ENCODE measurements at places on chromosomes 2 and 18.

- DNase-seq: no peak
These were observed 570.4 kb downstream of the CCDC85A start for GRCh38 chr2:56754066-56754615.

GRCh38 chr2:37523814-37524362, 147.6 kb downstream of the CDC42EP3 start:
- no peak for DNase-seq

DNA sequence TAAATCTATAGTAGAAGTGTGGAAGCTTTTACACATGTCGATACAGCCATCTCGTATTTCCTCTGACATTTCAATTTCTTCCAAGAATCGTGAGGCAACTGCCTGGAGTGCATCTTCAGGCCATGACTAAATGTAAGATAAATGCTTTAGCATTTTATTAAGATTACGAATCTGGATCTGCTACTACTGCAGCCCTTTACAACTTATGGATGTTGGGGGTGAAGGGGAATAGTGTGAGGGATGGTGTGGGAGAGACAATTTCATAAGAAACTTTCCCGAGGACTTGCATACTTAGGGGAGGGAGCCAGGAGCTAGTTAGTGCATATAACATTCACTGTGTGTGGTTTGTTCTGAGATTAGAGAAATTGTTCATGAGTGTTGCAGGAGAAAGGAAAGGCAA, 204.8 kb downstream of the SLC39A10 start:
- no peak for DNase-seq

- DNase-seq: no peak
These were observed 3.4 kb upstream of the BCL11A start for GRCh38 chr2:60556576-60557485.

DNA sequence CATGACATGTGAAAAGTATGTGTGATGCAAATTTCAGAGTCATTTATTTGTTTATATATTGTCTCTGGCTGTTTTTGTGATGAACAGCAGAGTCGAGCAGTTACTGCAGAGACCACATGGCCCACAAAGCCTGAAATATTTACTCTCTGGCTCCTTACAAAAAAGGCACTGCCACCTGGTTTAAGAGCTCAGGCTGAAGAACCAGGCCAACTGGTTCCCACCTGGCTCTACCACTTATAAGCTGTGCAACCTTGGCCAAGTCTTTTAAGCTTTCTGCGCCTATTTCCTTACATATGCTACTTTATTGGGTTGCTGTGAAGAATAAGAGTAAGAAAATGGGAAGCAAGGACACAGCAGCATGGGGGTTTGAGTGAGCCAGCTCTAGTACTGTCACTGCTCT, 207.6 kb downstream of the L3MBTL4 start:
- no peak for DNase-seq

DNA sequence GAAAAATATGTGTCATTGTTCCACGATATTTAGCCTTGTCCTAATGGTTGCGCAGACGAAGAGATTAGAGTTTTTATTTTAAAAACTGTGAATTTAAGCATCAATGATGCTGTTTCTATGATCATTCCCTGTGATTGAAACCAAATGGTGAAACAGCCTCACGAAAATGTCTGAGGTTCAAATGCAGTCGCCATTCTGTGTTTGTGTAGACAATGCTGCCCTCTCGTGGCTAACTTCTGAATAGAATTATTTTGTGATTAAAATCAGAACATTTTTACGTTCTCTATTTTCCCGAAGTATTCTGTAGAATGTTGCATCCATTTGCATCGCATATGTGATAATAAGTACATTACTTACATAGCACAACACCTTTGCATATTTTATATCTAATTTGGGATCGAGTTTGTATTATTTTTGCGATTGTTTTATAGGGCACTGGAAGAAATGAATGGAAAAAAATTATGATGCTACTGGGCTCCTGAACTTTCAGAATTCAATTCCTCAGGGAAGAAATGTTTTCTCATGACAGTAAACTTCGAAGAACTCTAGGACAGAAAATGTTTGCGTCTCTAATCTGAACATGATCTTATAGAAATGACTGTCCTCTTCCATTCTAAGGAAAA, 54.8 kb upstream of the CREB1 start:
- peak; percentile 42 for DNase-seq

- DNase-seq: no peak
These were observed 1019.5 kb upstream of the LRRTM1 start for GRCh38 chr2:81324046-81324445.

DNA sequence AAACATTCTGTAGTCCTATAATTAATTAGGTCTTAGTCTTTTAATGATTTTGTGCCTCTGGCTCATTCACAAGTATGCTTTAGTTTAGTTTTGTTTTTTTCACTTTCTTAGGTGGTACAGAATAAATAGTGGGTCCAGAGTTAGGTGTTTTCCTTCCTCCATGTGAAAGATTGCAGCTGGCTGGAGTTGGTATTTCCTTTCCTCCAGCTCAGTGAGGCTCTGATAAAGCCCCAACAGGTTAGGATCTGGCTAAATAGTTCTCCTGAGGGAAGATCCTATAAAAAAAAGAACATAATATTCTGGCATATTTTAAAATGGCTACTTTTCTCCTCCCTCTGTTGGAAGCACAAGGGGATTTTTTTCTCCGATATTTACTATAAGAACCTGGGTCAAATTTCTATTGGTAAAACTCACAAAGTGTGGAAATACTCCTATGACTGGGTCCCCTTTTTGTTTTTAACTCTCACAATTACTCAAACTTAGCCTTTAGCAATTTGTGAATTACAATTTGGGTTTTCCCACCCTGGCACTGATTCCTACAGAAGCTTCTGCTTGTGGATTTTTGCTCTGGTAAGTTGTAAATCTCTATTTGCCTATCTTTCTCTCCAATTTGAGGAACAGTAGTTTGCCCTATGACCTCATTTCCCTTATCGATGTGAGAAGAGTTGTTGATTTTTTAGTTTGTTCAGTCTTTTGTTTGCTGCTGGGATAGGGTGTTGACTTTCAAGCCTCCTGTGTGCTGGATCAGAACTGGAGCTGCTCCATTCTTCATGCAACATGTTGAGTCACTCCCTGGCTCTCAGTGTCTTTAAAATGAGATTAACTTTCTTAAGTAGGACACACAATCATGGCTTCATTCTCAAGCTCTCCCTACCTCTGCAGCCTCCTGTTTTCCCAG, 500.9 kb downstream of the RNF144A start:
- DNase-seq: no peak

DNA sequence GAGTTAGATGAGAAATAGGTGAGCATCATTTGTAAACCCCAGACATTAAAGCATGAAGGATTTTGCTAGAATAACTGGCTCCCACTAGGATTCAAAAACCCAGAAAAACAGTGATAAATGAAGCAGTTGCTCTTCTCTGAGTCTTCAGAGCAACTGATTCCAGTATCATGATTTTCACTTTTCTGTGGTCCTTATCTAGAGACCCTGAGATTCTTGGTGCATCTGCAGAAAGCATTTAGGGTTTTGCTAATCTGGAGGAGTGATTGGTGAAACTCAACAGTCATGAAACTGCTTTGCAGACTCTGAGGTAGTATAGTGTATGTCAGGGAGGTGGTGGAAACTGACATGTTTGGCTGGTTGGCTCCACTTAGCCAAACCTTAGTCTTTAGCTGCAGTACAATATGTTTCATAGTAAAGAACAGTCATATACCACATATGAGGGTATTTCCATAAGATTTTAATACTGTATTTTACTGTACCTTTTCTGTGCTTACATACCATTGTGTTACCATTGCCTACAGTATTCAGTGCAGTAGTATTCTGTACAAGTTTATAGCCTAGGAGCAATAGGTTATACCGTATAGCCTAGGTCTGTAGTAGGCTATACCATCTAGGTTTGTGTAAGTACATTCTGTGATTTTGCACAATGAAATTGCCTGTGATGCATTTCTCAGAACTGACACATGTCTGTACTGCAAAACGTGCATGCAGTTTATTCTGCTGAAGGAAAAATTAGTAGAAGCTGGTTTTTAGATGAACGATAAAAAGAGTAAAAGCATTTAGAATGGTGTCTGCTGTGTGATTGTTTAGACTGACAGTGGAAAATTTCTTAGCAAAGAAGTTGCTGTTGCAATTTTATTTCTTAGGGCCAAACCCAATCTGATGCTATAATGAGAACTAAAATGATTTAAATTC, 23.8 kb downstream of the EML4 start:
- no peak for DNase-seq

GRCh38 chr2:44087714-44088092, 81.0 kb upstream of the PPM1B start:
- no peak for DNase-seq

- no peak for DNase-seq
These were observed 383.7 kb downstream of the SOCS6 start for GRCh38 chr18:70672581-70672980.

DNA sequence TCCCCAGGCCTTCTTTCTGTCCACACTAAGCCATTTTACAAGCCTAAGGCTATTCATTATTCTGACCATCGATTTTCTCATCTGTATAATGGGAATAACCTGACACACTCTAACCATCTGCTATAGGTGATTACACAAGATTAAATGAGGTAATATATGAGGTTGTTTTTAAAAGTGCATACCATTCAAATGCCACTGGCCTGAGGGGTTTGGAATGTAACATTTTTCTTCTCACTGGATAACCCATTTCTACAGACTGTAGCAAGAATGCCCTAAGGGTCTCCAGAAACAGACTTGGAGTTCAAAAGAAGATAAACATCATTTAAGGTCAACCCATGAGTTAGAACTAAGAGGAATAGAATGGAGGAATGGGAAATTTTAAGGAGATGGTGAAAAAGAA, 111.7 kb upstream of the SETBP1 start:
- DNase-seq: no peak

GRCh38 chr2:10283106-10284062, 19.3 kb upstream of the HPCAL1 start:
- DNase-seq: peak; percentile 95

DNA sequence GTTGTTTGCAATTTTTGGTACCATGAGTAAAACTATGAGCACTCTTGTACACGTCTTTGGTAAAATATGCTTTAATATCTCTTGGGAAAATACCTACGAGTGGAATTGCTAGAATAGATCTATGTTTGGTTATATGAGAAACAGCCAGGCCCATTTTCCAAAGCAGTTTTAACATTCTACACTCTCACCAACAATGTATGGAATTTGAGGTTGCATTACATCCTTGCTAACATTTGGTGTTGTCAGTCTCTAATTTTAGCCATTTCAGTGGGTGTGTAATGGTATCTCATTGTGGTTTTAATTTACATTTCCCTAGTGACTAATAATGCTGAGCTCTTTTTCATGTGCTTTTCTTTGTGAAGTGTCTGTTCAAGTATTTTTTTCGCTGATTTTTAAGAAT, 118.9 kb upstream of the TCF4 start:
- DNase-seq: no peak

GRCh38 chr18:34159691-34160185, 65.0 kb downstream of the NOL4 start:
- DNase-seq: no peak

GRCh38 chr2:145851730-145852129, 1331.8 kb upstream of the ZEB2 start:
- no peak for DNase-seq

DNA sequence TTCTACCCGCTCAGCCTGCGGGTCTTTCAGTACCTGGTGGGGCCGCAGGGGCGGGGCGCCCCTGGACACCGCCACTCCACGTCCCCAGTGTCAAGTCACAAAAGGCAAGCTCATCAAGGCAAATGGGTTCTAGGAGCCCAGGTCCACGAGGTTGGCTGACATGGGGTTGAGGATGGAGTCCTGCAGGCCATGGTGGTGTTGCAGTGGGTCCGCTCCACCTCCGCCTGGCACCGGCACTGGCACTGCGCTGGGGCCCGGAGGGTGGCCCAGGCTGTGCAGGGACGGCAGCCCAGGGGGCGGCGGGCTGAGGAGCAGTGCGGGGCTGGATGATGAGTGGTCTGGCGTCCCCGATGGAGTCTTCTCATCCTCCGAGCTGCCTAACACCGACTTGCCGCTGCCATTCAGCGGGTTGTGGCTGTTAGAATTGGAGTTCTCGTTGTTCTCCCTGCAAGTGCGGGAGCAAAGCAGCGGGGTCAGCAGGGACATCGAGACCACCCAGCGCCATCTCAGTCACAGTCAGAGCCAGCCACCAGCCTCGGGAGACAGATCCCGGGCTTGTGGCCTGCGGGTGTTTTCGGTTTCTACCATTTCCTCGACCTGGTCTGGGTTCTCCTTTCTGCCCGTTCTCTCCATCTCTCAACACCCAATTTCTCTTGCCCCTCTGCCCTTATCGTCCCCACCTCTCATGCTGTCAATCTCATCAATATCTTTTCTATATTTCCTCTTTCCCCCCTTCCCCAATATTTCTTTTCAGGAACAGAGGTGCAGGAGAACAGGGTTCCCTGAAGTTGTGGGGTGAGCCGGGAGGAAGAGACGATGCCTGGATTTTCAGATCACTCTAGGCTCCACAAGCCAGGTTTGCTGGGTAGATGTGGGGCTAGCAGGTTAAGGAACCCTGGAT, 3.0 kb downstream of the SIX2 start:
- DNase-seq: no peak

DNA sequence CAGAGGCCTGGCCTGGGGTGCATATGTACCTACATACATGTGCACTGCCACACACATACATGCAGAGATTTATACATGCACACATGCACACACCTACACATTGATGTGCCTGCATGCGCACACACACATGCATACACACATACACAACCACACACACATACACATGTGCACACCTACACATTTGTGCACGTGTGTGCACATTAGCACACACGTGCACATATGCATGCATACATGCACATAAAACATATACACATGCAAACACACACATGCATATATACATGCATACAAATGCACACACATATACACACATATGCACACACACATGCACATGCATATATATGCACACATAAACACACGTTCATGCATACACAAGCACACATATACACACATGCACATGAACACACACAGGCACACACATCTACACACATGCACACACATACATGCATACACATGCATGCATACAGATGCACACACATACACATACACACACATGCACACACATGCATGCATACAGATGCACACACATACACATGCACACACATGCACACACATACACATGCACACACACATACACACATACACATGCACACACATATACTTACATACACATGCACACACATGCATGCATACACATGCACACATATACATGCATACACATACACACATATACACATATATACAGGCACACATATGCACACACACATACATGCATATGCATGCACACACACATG, 23.6 kb upstream of the OTOS start:
- no peak for DNase-seq

DNA sequence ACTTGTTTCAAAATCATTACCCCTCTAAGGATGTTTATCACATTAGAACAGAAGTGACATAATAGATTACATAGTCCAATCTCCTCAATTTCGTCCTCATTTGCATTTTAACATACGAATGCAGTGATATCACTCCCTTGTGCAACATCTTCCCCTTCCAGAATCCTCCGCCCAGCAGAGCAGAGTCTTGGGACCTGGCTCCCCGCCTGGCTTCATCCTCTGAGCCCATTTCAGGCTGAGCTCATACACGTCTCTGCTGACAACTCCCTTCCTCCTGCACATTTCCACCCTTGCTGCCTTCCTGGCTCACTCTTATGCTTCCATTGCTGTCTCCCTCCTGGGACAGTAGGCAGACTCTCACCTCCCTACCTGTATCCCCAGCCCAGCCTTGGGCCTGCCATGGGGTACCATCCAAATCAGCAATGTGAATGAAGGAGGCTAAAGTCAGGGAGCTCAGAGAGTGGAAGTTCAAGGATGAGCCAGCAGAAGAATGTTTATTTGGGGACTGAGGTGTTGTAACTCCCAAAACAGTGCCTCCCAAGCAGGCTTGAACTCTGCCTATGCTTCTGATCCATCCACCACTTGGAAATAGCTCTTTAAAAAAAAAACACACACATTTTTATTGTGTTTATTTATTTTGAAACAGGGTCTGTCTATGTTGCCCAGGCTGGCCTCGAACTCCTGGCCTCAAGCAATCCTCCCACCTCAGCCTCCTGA, 165.2 kb downstream of the TMEM200C start:
- no peak for DNase-seq

Measured in urothelium cell line (cell line).